Dermis microvascular lymphatic vessel endothelial cell (primary cell): ENCODE measurements at places on chromosomes 1 and 21. TPM values are rescaled to one million over a fixed set of nuclear protein-coding genes. Genes with fewer than 3 reads are reported as not detected.

Gene LRIF1
- 8.5 and 9.4 TPM in 2 replicates for total RNA-seq

Gene GBP4
- 2.3 and 7.6 TPM in 2 replicates for total RNA-seq

Gene CBR1
- 13.4 and 23.3 TPM in 2 replicates for total RNA-seq

Gene ADAM30
- total RNA-seq, result not detected in 2 replicates
